ENCODE measurements at places on chromosomes 6 and 20.

GRCh38 chr20:37071481-37071911 lies 24.3 kb downstream of the RBL1 start:
- no peak for DNase-seq

DNA sequence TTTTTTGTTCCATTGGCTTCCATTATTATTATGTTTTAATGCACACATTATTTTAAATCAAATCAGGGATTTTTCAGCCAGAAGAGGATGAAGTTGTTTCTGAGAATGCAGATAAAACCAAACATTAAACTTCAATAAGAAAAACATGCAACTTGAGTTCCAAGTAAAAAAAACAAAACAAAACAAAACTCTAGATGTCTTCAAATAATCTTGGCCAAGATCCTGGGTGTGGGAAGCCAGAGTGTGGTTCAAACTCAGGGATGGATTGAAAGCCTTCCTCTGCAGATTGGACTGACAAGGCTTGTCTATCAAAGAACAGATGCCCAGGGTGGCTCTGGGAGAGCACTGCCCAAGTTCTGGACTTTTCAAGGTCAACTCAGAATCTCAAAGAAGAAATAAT lies 134.1 kb downstream of the LCA5 start:
- DNase-seq: no peak

DNA sequence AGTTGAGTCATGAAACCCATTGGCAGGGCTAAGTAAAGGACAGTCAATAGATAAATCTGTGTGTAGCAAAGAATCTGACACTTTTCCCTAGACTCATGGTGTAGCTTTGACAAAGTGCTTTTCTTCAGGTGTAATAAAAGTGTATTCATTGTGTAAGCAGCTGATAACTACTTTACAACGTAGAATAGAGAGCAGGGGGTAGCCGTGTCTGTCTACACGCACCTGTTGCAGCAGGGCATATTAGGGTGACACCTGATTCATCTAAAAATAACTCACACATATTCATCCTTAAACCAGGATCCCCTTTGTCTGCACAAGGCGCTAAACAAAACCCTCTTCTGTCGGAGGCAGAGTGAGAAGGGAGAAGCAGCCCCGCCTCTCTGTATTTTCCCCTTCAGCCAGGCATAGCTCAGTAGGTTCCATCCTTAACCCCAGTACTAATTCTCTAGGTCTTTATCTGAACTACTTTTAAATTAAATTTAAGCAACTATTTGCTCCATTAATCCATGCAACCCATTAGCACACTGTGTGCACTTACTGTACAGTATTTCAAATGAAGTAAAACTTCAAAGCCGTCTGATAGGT lies 306.7 kb upstream of the SASH1 start:
- no peak for DNase-seq

- no peak for DNase-seq
Measured at GRCh38 chr6:131823276-131823902, 15.6 kb downstream of the ENPP1 start.

- no peak for DNase-seq
Measured at GRCh38 chr6:139468178-139468819, 93.9 kb upstream of the CITED2 start.

DNA sequence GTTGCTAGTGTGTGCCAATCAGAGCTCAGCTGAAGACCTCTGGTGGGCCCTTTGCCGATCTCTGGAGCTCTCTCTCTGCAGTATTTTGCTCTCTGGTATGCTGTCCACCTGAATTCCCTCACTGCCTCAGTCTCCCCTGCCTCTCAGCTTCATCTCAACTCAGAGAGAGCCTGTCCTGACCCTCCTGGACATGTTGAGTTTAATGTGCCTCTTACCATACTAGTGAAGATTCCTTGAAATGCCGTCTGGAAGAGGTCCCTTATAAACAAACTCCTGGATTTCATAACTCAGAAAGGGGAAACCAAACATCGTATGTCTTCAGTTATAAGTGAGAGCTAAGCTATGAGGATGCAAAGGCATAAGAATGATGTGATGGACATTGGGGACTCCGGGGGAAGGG lies 231.1 kb upstream of the ZNF217 start:
- no peak for DNase-seq

- DNase-seq: peak; percentile 46
Measured at GRCh38 chr6:31952140-31952805, 6.4 kb downstream of the CFB start.

GRCh38 chr20:55656231-55656775 lies 349.0 kb downstream of the CBLN4 start:
- no peak for DNase-seq

DNA sequence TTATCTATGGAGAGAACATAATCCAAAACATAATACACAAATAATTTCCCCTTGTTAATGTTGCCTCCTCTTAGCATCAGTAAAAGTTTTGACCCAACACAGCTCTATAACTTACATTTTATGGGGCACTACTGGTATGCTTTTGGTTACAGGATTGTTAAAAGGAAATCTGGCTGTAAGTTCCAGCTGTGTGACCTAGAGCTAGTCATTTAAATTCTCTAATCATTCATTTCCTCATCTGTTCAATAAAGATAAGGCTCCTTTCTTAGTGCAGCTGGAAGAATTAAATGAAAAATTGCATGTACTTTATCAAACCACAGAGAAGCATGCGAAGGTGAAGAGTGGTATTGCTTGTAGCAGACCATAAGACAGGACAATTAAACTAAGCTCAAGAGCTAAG lies 4.6 kb downstream of the SLC17A2 start:
- no peak for DNase-seq

Data from SK-N-DZ (cell line).